Femur (tissue), 1 donor: ENCODE measurements at places on chromosomes 12 and 14.

- no peak for DNase-seq
Observed at GRCh38 chr12:94140556-94140955, 7.8 kb upstream of the PLXNC1 start.

- DNase-seq, result no peak
Observed at GRCh38 chr14:96637521-96637920, 135.3 kb downstream of the PAPOLA start.

DNA sequence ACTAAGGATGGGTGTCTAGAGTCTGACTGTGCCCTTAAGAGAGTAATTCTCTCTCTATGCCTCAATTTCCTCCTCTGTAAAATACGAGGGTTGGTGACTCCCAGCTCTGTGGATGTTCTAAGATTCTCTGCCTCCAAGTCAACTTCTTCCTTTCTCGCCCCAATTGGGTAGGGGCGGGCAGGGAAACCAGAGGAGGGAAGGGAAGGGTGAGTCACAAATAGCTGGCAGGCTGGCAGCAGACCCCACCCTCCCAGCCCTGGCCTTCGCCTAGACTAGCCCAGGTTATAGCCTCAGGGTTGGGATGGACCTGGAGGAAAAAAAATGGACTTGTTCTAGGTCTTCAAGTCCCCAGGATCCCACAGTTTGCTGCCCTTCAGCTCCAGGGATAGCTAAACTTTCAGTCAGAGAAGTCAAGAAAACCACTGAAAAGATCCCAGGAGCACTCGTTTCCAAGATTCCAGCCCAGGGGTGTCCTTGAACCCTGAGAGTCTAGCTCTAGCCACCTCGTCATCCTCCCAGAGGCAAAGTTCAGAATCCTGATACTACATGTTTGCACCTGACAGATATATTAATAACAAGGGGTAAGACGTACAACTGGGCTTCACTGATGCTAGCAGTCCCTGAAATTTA is 2.3 kb downstream of the DGKA start:
- peak; percentile 26 for DNase-seq

- no peak for DNase-seq
Observed at GRCh38 chr14:67416810-67417209, 4.8 kb upstream of the PLEK2 start.

DNA sequence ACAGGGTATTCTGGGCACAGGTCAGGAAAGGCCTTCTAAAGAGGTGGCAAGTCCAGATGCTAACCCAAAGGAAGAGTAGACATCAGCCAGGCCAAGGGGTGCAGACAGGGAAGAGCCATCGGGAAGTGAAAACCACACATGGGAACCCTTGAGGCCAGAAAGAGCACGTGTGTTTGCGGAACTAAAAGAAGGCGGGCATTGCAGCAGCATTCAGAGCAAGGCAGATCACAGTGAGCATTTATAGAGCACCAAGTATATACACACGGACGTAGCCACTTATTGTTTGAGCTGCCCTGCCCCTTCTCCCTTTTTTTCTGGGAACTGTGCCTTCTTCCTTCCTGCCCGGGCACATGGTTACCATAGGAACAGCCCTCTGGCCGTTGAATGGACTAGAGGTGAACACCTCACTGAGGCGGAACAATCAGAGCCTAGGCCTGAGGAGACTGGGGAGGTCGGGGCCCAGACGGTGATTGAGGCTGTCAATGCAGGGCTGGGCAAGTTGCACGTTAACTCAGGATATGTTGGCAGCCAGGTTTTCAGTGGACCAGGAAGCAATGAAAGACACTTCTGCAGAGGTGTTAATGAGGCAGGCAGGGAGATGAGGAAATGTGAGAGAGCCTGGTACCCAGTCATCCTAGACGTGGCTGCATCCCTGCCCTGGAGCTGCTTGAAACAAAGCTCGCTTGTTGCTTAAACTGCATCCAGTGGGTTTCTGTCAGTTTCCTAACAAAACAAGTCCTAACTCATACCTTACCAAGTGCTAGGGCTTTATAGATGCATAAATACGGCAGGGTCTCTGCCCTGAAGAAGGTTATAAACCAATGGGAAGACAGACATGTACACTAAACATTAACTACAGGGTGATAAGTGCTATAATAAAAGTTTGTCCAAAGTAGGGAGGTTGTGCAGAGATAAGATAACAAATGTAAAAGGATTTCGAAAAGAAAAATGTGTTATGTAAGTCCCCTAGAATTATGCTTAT is 34.2 kb downstream of the MOAP1 start:
- no peak for DNase-seq

- DNase-seq, result no peak
Observed at GRCh38 chr14:54579621-54580020, 12.7 kb downstream of the SAMD4A start.

DNA sequence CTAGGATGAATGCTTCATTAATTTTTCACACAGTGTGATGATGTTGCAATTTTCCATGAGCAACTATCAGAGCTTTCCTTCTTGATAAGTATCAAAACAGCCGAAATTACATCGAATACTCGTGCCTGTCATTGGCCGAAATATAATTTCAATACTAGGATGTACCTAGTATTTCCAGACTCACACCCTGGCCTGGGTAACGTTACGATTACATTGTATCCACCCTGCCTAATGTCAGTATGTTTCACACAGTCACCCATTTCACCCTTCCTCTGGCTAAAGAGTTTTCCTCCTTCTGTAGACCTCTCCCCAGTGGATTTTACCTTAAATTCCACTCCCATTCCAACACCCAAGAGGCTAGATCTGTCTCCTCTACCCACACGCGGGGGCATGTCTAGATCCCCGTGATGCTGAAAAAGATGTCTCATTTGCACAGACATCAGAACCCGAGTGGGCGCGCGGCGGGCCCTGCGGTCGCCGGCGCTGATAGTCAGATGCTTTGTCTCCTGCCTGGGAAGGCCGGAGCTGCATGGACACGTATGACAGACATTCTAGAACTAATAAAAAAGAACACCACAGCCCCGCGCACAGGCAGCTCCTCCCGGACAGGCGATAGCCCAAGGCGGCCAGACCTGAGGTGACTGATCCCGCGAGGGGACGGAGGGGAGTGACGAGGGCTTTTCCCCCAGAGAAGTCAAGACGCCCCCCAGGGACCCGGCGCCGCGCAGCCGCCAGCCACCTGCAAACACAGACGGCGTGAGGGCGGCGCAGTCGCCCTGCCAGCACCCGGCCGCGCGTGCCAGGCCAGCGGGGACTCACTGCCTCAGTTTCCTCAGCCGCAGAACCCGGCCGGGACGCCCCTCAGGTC is 723 bp downstream of the KIF21A start:
- peak; percentile 45 for DNase-seq

- DNase-seq, result no peak
Observed at GRCh38 chr14:50106178-50106577, 10.2 kb downstream of the VCPKMT start.

DNA sequence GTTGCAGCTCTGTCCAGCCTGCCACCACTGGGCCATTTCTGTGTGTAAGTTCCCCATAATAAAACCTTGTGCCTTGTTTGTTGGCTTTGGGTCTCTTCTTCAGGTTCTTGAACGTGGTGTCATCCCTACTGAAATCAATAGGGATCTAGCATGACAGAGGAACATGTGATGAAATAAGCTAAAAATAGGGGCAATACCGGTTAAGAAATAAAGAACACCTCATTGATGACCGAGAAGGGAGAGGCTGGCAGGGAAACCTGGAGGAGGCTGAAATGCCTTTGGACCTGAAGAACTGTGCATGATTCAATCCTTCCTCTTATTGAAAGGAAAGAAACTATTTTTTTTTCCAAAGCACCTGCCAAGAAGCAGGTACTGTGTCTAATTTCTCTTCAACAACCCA is 172.3 kb downstream of the PPM1H start:
- no peak for DNase-seq

DNA sequence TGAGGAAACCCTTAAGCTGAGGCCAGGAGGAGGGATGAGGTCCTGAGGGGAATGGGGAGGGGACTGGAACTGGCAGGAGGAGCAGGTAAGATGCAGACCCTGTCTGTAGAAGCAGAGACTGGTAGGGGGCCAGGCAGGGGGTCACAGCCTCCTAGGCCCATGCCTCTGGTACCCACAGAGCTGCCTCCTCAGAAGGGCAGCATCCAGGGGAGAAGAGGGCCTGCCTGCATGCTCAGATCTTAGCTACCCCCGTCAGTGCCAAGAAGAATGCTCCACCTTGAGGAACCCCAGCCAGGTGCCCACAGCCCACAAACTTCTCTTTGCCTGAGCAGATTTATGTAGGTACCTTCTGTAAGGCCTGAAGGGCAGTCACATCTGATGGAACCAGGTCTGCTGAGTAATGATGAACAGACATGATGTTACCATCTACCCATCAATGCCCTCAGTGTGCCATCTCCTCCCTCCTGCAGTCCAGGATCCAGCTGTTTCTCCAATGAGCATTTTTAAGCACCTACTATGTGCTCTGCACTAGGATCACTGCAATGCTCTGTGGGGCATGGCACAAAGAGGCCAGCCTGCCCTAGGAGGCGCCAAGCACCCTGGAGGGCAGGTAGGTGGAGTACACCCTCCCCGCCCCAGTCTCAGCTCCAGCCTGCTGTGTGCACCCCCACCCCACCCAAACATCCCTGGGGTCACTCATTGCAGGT is 24.8 kb upstream of the ZFP36L1 start:
- DNase-seq, result no peak

DNA sequence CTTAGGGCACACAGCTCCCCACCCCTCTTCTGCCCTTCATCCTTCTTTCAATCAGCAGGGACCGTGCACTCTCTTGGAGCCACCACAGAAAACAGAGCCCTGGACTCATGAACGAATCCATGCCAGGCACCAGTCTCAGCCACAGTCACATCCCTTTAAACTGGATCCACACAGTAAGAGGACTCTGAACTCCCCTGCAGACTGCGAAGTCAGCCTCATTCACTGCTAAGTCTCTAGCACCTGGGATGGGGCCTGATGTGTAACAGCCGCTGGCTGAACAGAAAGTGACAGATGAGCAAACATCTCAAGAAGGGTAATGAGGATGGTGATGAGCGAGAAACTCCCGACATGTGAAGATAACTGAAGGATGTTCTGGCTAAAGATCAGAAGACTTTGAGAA is 45.8 kb upstream of the IQSEC3 start:
- DNase-seq, result no peak

DNA sequence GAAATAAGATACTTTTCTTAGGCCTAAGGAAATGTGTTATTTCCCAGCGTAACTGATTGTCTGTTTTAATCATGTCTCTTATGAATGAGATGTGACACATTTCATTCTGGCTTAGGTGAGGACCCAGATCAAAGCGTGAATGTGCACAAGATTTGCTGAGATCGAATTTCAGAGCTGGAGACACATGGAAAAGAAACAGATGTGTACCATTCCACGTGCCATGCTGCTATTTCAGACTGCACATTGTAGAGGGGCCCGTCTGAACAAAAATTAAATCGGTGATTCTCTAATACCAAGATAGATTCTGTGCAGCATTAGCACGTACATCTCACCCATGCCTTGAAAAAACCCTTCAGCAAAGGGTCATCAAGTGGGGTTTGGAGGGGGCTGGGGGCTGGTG is 290.4 kb downstream of the AACS start:
- DNase-seq, result no peak

DNA sequence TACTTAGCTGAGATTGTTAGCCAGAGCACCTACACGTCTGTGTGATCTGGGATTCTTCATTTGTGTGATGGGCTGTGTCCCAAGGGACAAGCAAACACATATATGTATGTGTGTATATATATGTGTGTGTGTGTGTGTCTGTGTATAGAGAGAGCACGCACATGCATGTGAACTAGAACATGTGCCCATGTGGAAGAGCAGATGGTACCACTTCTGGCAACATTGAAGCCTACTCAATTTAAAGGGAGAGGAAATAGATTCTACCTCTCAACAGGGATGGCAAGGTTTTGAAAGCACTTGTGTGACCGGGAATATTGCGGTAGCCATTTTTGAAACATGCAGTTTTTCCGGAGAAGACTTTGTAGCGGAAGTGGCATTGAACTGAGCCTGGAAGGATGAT is 1.4 kb downstream of the TOMM20L start:
- no peak for DNase-seq

GRCh38 chr12:121424624-121424975 is 24.7 kb downstream of the RNF34 start:
- DNase-seq, result no peak
